Activated CD4-positive, alpha-beta memory T cell treated with anti-CD3 and anti-CD28 coated beads for 36 hours (primary cell): ENCODE measurements at places on chromosomes 13 and 19. TPM values are rescaled to one million over a fixed set of nuclear protein-coding genes. Genes with fewer than 3 reads are reported as not detected.

Gene CYSLTR2
- total RNA-seq, result 2.4 TPM

Gene ANKRD24
- total RNA-seq, result 1.8 TPM

Gene NLRP7
- not detected for total RNA-seq

Gene SMAD9
- total RNA-seq, result not detected

Gene SPINT2
- 57.5 TPM for total RNA-seq

Gene ZNF738
- 15.3 TPM for total RNA-seq
